ENCODE measurements at places on chromosomes 1 and 21. TPM values are rescaled to one million over a fixed set of nuclear protein-coding genes. Genes with fewer than 3 reads are reported as not detected.

The VSIG8 gene
- not detected for total RNA-seq

GRCh38 chr1:55572878-55573734 is 357.9 kb upstream of the USP24 start:
- no peak for DNase-seq

GRCh38 chr1:16187748-16188401 is 24.6 kb downstream of the ARHGEF19 start:
- DNase-seq = no peak

GRCh38 chr1:229397762-229398161 is 36.1 kb downstream of the ACTA1 start:
- no peak for DNase-seq

DNA sequence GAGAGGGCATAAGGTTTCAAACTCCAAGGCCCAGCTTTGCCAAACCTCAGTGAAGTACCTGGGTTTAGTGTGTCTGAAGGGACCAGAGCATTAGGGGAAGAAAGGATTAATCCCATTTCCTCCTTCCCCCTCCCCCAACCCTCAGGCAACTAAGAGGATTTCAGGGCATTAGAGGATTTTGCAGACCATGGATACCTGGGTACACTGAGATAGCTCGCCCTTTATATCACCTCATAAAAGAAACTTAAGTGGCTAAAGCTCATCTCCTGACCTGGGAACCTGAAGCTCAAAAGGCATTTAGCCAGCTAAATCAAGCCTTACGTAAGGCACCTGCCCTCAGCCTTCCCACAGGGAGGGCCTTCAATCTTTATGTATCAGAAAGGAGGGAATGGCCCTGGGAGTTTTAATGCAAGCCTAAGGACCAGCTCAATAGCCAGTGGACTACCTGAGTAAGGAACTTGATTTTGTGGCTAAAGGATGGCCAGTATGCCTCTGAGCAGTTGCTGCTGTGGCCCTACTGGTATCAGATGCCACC is 26.4 kb upstream of the SMYD3 start:
- DNase-seq = no peak

DNA sequence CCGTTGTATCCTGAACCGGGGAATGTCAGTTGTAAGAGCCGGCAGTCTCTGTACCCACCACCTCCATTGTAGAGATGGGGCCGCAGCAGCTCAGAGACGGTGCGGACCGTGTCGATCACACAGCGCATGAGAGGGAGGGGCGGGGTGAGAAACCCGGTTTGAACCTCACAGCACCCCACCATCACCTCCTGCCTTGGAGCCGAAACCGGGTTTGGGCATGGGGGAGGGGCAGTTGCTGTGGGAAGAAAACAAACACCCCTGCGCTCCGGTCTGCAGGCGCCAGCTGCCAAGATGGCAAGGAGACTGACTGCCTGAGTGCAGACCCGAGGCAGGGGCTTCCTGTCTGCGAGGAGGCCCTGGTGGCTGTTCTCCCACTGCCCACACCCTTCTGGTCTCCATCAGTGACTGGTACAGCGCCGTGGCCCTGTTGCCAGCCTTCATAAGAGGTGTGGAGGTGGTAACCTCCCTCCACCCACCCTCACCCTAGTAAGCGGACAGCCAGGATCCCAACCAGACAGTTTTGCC is 69.2 kb upstream of the SSBP3 start:
- no peak for DNase-seq

DNA sequence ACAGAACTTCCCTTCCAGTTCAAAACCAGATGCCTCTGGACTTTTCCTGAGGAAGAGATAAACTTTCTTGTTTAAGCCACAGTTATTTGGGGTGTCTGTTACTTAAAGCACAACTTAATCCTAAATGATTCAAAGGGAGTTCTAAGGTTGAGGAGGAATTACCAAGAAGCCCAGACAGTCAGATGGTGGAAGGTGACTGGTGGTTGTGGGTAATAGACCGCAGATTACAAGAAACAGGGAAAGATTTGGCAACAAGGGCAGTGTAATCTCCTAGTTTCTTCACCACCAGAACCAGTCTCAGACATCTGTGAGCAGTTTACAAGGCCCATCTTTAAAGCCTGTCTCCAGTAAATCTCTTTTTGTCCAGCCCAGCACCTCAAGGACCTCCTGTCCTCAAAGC is 130.1 kb upstream of the CTTNBP2NL start:
- DNase-seq = no peak

- no peak for DNase-seq
Observed at GRCh38 chr21:44802396-44803153, 955 bp upstream of the UBE2G2 start.

Measured in spinal cord (tissue), 10 donors.